ENCODE measurements at places on chromosomes 5 and 9. TPM values are rescaled to one million over a fixed set of nuclear protein-coding genes. Genes with fewer than 3 reads are reported as not detected.
A peak's percentile ranks its signal among the peaks of the same experiment; 100 is the strongest.

- H3K4me1 ChIP-seq, result no peaks in the 10 kb centered on the region
- H3K27ac ChIP-seq, result no peak overlapping the region
- H3K4me3 ChIP-seq, result no peak overlapping the region
- no peaks in the 10 kb centered on the region for H3K27me3 ChIP-seq
Measured at GRCh38 chr9:119216651-119217331, 152.4 kb downstream of the BRINP1 start.

The IL33 gene
- 1.9 TPM for total RNA-seq

The GPR151 gene
- total RNA-seq, result not detected

DNA sequence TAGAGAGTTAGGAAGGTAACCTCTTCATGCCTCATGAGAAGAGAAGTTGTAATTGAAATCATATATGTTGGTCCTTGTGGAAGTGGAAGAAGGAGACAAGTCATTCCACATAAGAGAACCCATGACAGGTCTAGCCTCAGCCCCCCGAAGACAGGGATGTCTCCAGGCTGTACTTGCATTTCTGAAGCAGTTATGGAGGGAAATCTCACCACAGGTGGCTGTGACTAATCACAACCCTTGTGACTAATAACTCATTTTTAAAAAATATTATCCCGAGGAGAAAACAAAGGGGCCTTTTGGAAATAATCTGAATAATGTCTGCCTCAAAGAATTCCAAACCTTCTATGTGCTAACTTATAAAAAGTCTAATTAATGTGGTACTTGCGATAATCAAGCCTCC is 262.1 kb upstream of the RPS23 start:
- no peak overlapping the region for H3K4me3 ChIP-seq
- no peak overlapping the region for H3K27ac ChIP-seq
- DNase-seq, result no peak
- no peaks in the 10 kb centered on the region for H3K4me1 ChIP-seq
- H3K36me3 ChIP-seq, result no peaks in the 10 kb centered on the region
- H3K27me3 ChIP-seq, result no peaks in the 10 kb centered on the region

- H3K36me3 ChIP-seq, result no peaks in the 10 kb centered on the region
- no peak for DNase-seq
- no peak overlapping the region for H3K27ac ChIP-seq
Measured at GRCh38 chr5:108924457-108924961, 176.8 kb downstream of the FER start.

The NUTM2G gene
- total RNA-seq, result not detected

The BBLN gene
- 77.6 TPM for total RNA-seq

The GHR gene
- 0.45 TPM for total RNA-seq

DNA sequence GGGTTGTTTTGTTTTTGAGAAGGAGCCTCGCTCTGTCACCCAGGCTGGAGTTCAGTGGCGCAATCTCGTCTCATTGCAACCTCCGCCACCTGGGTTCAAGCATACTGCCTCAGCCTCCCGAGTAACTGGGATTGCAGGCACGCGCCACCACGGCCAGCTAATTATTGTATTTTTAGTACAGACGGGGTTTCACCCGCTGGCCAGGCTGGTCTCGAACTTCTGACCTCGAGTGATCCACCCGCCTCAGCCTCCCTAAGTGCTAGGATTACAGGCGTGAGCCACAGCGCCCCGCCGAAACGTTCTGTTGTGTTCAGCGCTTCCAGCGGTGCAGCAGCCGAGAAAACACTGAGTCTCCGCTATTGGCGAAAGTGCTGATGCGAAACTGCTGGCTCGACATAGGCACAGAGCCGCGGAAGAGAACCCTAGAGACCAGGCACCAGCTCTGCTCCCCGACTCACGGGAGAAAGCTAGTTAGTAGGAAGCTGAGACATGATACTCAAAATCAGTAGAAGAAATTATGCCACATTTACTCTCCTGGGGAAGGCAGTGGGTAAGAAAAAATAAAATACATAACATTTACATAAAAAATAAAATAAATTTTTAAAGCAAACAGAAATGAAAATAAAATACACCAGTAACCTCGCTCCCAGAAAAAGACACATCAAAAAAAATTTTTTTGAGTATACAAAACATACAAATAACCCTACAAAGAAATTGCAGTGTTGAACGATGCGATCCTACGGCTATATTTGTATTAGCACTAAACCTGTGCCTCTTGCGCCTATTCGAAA is 31.6 kb downstream of the ANXA2R start:
- H3K4me1 ChIP-seq, result peaks cover 21% of the 10 kb centered on the region
- peak; percentile 92 for DNase-seq
- no peaks in the 10 kb centered on the region for H3K27me3 ChIP-seq
- H3K4me3 ChIP-seq, result peak overlapping the region; percentile 73
- peaks cover 36% of the 10 kb centered on the region for H3K36me3 ChIP-seq

- H3K4me1 ChIP-seq, result peaks cover 9% of the 10 kb centered on the region
- peaks cover 5% of the 10 kb centered on the region for H3K36me3 ChIP-seq
- no peaks in the 10 kb centered on the region for H3K27me3 ChIP-seq
- DNase-seq, result no peak
- H3K4me3 ChIP-seq, result no peak overlapping the region
- no peak overlapping the region for H3K27ac ChIP-seq
Measured at GRCh38 chr9:88071331-88071730, 66.9 kb downstream of the SPATA31C2 start.

GRCh38 chr5:56995596-56995995 is 43.7 kb upstream of the MIER3 start:
- no peaks in the 10 kb centered on the region for H3K27me3 ChIP-seq
- no peaks in the 10 kb centered on the region for H3K4me1 ChIP-seq
- no peaks in the 10 kb centered on the region for H3K36me3 ChIP-seq
- H3K4me3 ChIP-seq, result no peak overlapping the region

- H3K4me1 ChIP-seq, result peaks cover 34% of the 10 kb centered on the region
- H3K27ac ChIP-seq, result no peak overlapping the region
- peaks cover under 1% of the 10 kb centered on the region for H3K36me3 ChIP-seq
- no peak overlapping the region for H3K4me3 ChIP-seq
- H3K27me3 ChIP-seq, result no peaks in the 10 kb centered on the region
Measured at GRCh38 chr5:134046330-134046729, 41.6 kb upstream of the VDAC1 start.
